ENCODE measurements at places on chromosomes 7 and 10. TPM values are rescaled to one million over a fixed set of nuclear protein-coding genes. Genes with fewer than 3 reads are reported as not detected.

Gene PTPRZ1
- 3.5 TPM for total RNA-seq

Gene MMD2
- not detected for total RNA-seq

Gene C10orf71
- not detected for total RNA-seq

Gene OPN4
- total RNA-seq = not detected

Gene WNT8B
- total RNA-seq = not detected

Gene AMPH
- total RNA-seq = not detected

Gene AZGP1
- 1.2 TPM for total RNA-seq

Gene ZNF248
- total RNA-seq = 8.1 TPM

Gene CFAP43
- total RNA-seq = 0.26 TPM

Gene NPC1L1
- under 0.01 TPM for total RNA-seq

Gene ZKSCAN1
- 25.0 TPM for total RNA-seq

Gene PNLIPRP3
- 53.2 TPM for total RNA-seq

Gene SLC13A1
- not detected for total RNA-seq

Gene FAM180A
- total RNA-seq = not detected

Gene DOCK4
- 10.1 TPM for total RNA-seq

Gene PLCE1
- 0.26 TPM for total RNA-seq

Gene CLCN1
- under 0.01 TPM for total RNA-seq

Gene MNX1
- 0.13 TPM for total RNA-seq

Gene SLIT1
- total RNA-seq = 0.51 TPM

Gene SPDYE6
- total RNA-seq = not detected

Gene NRCAM
- 0.26 TPM for total RNA-seq

Gene ITIH5
- not detected for total RNA-seq

Gene NRP1
- total RNA-seq = 21.6 TPM

All from bronchial epithelial cell (primary cell).